ENCODE measurements at places on chromosomes 4 and X.

DNA sequence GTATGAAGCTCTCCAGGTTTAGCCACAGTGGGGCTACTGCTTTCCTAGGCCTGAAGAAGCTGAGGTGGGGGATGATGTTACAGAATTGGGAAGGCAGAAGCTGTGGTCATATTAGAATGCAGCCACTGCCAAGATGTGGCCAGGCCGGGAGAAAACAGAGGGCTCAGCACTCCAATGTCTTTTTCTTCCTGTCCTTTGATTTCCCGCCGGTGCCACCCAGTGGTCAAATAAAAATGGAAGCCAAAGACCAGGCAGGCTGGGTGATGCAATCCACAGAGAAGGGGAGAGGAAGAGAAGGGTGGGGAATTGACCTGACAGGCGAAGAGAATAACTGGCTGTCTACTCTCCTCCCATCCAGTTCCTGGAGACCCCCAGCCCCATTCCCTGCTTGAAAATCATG, 94.9 kb upstream of the SHISA3 start:
- peak; percentile 87 for DNase-seq

- no peak for DNase-seq
Measured at GRCh38 chr4:122548452-122548851, 72.4 kb downstream of the IL21 start.

DNA sequence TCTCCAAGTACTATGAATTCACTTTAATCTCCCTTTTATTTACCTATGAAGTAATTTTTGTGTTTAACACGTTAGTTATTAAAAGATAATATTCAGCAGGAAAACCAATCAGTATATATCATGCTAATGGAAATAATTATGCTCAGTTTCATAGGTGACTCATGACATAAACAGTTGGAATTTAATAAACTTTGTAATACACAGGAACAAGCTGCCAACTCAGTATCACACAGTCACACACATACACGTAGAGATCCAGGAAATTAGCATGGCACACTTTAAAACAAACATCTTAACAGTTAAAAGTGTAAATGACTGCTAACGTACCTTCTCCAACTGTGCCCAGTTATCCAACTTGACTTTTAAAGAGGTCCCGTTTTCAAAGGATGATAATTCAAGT, 2.3 kb downstream of the SPATA4 start:
- no peak for DNase-seq

- no peak for DNase-seq
Measured at GRCh38 chr4:74315376-74315775, 7.1 kb downstream of the EPGN start.

- no peak for DNase-seq
Measured at GRCh38 chr4:106766519-106766918, 269.6 kb downstream of the DKK2 start.

DNA sequence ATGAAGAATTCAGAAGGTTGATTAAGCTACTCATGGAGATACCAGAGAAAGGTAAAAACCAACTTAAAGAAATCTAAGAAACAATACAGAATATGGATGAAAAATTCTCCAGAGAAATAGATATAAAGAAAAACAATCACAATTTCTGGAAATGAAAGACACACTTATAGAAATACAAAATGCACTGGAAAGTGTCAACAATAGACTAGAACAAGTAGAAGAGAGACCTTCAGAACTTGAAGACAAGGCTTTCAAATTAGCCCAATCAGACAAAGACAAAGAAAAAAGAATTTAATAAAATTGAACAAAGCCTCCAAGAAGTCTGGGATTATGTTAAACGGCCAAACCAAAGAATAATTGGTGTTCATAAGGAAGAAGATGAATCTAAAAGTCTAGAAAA, 9.6 kb downstream of the STBD1 start:
- DNase-seq, result no peak

DNA sequence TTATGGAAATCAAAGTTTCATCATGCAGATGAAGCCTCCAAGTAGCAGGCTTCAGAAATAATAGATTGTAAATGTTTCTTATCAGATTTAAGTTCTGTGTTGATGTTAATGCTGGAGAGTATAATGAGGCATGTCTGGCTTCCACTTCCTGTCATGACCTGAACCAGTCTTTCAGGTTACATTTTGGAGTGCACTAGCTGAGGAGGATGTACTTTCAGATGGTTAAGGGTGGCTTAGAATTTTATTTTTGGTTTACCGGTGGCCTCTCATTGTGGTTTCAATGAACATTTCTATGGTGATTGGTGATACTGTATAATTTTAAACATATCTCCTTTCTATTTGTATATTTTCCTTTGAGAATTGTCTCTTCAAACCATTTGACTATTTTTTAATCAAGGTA, 890.4 kb downstream of the SH3BGRL start:
- DNase-seq, result no peak

GRCh38 chrX:136055651-136056221, 70.5 kb downstream of the SLC9A6 start:
- DNase-seq, result no peak

DNA sequence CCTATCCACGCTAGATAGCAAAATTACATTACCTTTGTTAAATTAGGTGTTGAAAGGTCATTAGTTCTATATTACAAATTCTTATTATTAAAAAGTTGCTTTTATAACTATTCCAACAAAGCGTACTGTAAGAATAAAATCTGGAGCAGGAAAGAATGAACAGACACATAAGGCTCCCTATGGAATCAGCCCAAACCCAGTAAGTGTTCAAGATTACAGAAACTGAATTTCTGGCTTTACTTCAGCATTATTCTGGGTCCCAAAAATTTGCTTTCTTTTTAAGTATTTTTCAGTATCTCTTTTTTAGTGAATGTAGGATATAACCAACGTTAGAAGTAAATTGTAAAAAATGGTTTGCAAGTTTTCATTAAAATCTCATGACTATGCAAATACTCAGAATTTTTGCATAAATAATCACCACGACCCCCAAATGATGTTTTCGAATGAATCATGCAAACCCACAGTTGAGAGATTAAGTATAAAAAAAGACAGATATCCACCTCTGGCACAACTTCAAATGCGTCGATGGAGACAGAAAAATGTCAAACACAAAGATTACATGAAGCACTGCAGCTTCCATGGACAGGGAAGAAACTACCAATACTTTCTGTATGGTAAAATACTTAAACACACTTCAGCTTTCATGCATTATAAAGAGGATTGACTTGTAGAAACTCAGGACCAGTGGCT, 238.5 kb downstream of the RASL11B start:
- no peak for DNase-seq

- DNase-seq, result no peak
Measured at GRCh38 chr4:40838742-40839141, 89.0 kb downstream of the NSUN7 start.

DNA sequence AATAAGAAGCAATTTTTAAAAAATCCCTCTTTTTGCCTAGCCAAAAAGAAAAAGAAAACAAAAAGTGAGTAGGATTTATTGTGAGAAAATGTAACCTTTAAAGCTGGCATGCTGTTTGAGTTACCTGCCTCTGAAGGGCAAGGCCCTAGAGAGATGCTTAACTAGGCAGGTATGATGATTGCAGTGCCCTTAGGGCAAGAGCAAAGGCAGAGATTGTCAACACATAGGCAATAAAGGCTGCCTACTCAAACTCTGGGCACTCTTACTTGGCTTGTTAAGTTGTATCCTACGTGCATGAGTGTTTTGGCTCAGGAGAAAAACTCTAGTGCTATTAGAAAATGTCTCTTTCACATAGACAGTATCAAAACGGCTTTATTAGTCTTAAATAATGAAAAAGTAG, 306.0 kb downstream of the RPA4 start:
- DNase-seq, result no peak

- peak; percentile 35 for DNase-seq
Measured at GRCh38 chrX:107485013-107485412, 35.6 kb downstream of the FRMPD3 start.

DNA sequence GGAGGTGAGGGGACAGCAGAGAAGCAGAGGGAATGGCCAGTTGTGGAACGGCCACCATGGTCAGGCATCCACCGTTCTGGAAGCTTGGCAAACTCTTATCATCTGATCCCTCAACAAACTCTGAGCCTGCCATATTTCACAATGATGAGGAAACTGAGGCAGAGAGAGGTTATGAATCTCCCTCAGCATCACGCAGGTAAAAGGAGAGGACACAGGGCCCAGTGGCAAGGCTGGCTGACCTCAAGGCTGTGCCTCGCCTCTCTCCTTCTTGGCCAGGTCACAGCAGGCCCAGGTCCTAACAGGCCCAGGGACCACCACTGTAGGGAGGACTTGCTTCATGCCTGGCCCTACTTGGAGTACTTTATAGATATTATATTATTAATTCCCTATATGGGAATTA, 242.8 kb downstream of the EVC2 start:
- no peak for DNase-seq

DNA sequence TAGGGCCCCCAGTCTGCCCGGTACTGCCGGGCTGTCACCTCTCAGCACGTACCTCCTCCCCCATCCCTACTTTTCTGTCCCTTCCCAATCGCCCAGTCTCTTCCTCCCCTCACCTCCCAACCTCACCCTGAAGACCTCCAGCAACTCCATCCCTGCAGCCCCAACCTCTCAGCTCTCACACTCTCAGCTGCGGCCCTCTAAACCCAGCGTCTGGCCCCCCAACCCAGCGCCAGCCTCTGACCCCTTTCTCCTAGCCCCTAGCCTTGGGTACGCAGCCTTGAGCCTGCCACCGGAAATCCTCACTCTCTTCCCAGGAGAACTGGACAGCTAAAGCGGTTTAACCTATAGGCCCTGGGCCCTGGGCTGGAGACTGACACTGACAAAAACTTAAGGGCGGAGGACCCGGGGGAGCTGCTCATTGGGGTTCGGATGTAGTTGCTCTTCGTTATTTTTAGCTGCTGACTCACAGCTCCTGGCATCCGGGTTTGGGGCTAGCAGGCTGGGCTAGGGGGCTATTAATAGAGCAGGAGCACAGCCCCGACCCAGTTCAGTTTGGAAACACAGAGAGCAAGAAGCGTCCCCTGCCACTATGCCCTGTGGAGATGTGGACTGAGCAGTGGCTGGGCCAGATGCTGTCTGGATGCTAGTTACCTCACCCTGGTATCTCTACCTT, 9.6 kb upstream of the DLG3 start:
- DNase-seq, result no peak

DNA sequence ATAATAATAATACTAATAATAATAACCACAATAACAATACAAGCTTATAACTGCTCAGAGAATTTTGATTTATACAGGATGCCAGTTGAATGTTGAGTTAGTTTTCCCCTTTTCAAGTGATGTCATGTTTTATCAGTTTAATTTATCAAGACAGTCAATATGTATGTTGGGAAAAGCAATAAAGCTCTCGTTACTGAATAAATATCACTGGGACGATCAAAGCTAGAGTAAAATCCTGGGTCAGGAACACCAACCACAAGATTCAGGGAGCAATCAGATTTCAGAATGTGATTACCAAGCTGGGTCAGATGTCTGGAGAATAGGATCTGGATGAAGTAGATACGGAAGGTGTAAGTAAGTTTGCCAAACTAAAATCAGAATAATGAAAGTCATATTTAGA, 179.6 kb downstream of the GRID2 start:
- no peak for DNase-seq

GRCh38 chr4:103786014-103786413, 66.2 kb upstream of the TACR3 start:
- DNase-seq, result peak; percentile 57

DNA sequence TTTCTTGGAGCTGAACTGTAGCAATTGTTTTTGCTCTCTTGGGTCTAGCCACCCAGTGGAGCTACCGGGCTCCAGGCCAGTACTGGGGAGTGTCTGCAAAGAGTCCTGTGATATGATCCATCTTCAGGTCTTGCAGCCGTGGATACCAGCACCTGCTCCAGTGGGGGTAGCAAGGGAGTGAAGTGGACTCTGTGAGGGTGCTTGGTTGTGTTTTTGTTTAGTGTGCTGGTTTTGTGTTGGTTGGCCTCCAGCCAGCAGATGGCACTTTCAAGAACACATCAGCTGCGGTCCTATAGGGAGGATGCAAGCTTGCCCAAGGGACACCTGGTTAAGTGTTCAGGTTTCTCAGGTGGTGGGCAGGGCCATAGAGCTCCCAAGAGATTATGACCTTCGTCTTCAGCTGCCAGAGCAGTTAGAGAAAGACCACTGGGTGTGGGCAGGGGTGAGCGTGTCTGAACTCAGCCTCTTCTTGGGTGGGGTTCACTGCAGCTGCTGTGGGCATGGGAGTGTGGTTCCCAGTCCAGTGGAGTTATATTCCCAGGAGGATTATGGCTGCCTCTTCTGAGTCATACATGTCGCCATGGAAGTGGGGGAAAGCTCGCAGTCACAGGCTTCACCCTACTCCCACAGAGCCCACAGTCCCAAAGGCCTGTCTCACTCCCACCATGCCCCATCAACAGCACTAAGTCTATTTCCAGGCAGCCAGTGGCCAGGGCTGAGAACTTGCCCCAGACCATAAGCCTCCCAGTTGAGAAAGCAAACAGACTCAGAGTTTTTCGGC, 811.6 kb downstream of the GLUD2 start:
- DNase-seq, result no peak

GRCh38 chr4:141638230-141638629, 1.8 kb downstream of the IL15 start:
- DNase-seq, result no peak

DNA sequence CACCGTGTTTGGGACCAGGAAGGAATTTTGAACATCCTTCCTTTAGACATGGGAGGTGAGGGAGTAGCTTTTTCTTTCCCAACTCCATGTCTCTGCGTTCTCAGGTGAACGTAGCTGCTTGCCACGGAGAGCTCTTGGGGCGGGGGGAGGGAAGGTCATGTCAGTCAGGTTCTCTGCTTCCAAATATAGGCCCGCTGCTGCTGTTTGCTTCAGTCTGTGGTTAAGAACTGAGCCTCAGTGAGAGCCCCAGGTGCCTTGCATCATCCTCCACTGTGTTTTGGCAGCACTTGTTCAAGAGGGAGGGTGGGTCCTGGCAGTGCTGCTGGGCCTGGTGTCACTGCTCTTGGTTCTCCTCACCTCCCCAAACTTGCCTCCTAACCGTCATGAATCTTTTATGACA, 46.5 kb downstream of the HADH start:
- DNase-seq, result no peak
